ENCODE measurements at places on chromosomes 11 and 22.

DNA sequence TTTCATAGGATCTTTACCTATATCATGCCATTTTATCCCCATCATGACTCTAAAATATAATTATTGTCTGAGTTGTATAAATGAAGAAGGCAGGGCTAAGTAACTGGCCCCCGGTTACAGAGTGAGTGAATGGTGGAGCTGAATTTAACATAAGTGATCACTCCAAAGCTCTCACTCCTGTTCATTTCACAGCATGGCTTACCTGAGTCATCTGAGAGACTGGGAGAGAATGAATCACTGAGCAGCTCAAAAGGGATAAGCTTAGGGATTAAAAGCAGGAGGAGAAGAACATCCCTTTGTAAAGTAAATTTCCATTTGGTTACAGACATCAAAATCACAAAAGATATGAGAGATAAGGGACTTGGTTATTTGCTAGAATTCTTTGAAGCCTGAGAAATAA is 294.0 kb upstream of the CTSC start:
- no peak for DNase-seq

DNA sequence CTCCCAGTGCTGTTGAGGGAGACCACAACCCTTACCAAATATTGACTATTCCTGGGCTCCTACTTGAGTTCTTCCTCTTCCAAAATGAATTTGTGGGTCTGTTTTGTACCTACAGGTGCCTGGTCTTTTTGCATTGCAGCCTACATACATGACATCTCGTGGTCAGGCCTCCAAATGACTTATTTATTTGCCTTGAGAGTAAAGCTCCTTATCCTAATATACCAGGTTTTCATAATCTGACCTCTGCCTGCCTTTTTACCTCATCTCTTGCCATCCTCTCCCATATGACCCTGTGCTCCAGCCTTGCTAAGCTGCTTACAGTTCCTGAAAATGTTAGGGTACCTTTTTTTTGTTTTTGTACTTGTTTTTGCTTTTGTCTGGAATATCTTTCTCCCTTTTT is 130.4 kb downstream of the UVRAG start:
- no peak for DNase-seq

DNA sequence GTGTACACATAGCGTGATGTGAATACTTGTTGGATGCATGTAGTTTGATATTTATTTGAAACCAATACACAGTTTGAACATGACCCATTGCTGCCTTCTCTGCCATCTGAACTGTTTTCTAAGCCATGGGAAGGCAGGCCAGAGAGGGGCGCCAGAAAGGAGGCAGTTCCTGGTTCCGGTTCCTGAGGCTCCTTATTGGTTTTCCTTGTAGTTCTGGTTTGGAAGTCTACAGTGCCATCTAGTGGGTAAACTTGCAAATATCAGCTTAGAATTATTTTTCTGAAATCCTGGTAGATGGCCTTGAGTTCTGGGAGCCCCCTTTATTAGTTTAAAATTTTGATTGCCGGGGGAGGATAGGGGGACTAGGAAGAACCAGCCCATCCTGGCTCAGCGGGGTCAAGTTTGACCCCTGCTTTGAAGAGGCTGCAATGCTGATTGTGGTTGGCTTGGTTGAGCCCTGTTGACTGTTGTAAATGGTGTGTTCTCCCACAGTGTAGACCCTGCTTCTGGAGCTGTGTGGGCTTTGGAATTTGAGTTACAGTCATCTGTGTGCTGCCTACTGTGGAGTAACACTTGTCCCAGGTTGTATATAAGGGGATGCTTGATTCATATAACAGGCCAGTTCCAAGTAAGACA is 48.4 kb downstream of the GRAMD1B start:
- DNase-seq = peak; percentile 31

DNA sequence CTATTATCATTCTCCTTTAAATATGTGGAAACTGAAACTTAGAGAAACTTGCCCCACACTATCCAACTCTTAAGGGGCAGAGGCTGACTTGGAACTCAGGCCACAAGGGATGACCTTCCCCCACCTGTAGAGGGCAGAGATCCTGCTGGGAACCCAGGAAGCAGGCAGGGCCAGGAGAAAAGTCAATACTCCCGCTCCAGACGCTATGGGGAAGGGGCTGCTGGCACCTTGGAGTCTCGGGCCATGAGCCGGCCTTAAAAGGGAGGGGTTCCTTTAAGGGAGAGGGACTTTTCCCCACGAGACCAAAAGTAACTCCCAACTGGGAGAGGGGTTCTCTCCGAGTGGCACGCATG is 620 bp upstream of the ANO5 start:
- no peak for DNase-seq

DNA sequence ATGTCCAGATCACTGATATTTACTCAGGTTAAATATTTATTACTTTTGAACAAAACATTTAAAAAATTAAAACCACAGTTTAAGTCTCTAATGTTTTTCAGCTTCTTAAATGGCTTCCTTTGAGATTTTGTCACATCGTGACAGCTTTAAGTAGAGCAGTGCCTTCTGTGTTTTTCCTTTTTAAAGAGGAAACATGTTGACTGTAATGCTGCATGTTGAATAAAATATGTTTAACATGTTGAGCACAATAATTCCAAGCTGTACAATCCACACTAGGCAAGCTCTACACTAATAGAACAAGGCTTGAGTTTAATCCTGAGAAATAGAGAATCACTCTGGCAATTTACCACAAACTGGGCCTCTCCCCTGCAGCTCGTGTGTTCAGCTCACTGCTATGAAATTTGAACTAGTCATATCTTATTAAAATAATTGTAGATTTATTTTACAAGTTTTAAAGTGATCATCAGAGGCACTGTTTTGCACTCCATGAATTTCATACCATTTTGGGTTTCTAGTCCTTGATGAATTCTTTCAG is 368.3 kb downstream of the SOX6 start:
- DNase-seq = no peak

DNA sequence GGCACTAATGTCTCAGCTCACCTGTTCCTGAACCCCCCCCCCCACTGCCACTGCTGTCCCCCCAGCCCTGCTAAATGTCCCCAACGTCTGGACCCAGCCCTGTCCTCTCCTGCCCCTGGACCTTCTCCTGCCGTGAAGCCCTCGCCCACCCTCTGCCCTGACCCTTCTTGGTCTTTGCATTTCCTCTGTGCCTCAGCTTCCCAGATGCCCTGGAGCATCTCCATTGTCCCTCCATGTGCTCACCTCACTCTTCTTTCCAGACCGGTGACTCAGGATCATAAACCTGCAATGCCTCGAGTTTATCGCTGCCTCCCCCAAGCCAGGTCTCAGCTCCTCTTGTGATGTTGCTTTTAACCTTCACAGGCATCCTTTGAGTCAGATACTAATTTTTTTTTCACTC is 416.4 kb downstream of the BRD1 start:
- no peak for DNase-seq

- DNase-seq = no peak
These were observed 88.2 kb downstream of the SWAP70 start for GRCh38 chr11:9752091-9752490.

DNA sequence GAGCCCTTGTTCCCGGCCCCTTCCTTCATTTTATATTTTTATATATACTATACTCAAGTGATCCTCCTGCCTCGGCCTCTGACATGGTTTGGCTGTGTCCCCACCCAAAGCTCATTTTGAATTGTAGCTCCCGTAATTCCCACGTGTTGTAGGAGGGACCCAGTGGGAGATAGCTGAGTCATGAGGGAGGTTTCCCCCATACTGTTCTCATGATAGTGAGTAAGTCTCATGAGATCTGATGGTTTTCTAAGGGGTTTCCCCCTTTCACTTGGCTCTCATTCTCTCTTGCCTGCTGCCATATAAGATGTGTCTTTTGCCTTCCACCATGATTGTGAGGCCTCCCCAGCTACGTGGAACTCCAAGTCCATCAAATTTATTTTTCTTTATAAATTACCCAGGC is 7.2 kb upstream of the ZNF280A start:
- no peak for DNase-seq

GRCh38 chr11:95884376-95884775 is 39.5 kb downstream of the MTMR2 start:
- DNase-seq = no peak

GRCh38 chr11:22681281-22681812 is 14.9 kb downstream of the GAS2 start:
- no peak for DNase-seq

All from hematopoietic multipotent progenitor cell treated with erythropoietin and hydrocortisone succinate and interleukin-3 and kit ligand, for 15 days (in vitro differentiated cells).